SHP77 treated with DMSO at 0.1 percent for 48 hours (cell line): ENCODE measurements at places on chromosomes 16 and 17.

GRCh38 chr17:59785091-59785799, 77.8 kb downstream of the VMP1 start:
- DNase-seq = no peak

- no peak for DNase-seq
These were observed 63.3 kb upstream of the CNTNAP4 start for GRCh38 chr16:76213860-76214259.

DNA sequence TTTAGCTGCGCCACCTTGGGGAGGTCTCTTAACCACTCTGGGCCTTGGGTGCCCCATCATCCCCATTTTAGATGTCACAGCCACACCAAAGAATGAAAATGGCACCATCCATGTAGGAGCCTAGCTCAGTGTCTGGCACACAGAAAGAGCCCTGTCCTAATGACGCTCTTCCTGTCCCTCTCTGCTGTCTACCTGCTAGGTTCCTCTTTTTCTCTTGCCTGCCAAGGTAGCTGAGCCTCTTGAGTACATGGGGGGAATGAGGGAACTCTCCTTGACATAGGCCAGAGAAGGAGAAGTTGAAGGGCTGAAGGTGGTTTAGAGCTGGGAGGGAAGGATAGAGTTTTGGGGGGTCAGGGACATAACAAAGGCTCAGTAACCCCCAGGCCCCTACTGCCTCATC, 1.8 kb downstream of the RUNDC3A start:
- no peak for DNase-seq

DNA sequence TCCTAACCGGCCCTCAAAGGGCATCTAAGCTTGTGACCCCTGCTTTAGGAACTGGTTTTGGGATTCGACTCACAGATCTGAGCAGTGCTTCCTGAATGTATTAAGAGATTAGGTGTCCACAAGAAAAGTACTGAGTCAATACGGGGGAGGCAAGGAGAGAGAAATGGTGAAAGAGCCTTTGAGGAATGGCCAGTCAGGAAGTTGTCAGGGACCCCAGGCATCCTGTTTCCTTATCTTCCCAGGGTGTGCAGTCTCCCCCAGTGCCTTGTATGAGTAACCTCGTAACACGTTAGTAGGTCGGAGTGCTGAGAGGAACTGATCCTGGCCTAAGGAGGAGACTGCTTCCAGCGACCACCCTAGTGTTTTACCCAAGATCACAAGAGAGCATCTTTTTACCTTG, 16.4 kb upstream of the TMED6 start:
- no peak for DNase-seq

GRCh38 chr17:82493226-82493781, 26.2 kb upstream of the FOXK2 start:
- no peak for DNase-seq

GRCh38 chr17:58083491-58084316, 485 bp downstream of the DYNLL2 start:
- DNase-seq = no peak

GRCh38 chr16:10256784-10257641, 74.8 kb upstream of the GRIN2A start:
- no peak for DNase-seq

GRCh38 chr17:17784657-17785267, 52.0 kb downstream of the SREBF1 start:
- DNase-seq = no peak

DNA sequence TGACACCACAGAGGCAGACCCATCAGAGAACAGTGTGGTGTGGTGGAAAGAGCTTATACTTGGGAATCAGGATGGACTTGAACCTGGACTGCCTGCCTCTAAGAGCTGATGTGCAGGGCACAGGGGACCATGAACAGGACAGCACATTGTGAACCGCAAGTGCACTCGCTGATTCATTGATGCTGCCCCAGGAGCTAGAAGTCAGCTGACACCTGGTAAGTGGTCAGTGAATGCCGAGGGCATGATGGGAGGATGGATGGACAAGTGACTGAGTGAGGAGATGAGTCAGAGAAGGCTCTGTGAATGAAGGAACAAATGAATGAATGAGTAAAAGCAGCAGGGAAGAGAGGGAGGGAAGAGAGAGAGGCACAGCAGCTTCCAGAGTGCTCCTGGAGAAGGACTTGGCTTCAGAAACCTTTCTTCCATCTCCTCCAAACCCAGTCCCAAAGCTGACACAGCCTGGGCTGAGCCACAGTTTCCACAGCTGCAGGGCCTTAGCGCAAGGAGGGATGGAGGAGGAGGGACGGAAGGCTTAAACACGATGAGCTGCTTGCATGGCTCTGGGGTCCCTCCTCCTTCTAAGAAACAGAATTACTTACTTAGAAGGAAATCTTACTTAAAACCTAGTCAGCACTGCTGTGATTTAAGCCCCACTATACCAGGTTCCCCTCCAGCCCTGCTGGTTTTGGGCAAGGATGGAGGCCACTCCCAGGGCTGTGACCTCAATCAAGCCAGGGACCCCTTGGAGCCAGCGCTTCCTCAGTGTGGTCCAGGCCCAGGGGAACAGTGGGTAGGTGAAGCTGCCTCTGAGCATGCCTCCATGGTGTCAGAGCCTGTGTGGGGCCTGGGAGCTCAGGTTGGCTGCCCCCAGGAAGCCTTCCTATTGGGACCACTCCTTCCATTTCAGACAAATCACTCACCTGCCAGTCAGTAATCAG, 184.6 kb downstream of the TMEM132E start:
- DNase-seq = no peak

DNA sequence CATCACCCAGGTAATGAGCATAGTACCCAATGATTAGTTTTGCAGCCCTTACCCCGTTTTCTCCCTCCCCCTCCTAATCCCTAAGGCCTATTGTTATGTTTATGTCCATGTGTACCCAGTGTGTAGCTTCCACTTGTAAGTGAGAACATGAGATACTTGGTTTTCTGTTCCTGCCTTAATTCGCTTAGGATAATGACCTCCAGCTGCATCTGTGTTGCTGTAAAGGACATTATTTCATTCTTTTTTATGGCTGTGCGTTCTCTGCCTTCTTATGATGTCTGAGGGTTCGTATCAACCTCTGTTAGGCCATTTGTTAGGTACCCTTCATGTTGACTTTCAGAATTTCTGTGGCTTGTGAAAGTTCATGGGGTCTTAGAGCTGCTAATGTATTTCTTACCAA, 31.0 kb downstream of the CTCF start:
- DNase-seq = no peak

DNA sequence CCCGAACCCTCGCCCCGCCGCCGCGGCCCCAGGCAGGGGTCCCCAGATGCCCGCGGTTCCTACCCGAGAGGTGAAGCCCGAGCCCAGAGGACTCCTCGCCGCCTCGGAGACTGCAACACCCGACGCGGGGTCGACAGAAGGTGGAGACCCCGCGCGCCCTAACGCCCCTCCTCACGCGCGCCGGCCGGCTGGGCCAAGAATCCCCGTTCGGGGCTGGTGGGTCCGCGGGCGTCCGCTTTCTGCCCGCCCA, 515 bp downstream of the SUMO2 start:
- no peak for DNase-seq

DNA sequence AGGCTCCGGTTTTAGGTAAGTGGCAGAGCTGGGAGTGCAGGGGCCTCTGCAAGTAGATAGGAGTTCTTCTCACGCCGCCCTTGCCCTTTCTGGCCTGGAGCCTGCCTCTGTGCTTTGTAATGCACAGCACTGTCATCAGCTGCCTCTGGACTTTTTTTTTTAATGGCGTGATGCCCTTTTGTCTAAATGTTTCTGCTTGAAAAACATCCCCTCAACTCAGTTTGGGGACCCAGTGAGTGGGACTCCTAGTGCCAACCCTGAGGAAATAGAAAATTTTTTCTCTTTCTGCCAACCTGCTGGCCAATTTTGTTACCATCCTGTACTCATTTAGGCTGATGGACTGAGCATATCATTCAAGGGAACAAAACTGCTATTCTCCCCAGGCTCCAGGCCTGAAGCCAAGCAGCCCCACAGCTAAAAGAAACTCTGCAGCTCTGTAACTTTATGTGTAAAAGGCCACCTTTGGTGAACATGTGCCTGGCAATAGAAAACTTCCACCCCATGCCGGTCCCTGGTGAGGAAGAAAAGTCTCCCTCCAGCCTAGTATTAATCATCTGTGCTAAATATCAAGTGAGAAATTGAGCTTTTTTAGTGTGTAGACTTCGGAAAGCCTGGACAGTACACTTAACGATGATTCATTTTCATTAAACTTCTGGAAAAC, 22.5 kb downstream of the SLC6A2 start:
- no peak for DNase-seq

DNA sequence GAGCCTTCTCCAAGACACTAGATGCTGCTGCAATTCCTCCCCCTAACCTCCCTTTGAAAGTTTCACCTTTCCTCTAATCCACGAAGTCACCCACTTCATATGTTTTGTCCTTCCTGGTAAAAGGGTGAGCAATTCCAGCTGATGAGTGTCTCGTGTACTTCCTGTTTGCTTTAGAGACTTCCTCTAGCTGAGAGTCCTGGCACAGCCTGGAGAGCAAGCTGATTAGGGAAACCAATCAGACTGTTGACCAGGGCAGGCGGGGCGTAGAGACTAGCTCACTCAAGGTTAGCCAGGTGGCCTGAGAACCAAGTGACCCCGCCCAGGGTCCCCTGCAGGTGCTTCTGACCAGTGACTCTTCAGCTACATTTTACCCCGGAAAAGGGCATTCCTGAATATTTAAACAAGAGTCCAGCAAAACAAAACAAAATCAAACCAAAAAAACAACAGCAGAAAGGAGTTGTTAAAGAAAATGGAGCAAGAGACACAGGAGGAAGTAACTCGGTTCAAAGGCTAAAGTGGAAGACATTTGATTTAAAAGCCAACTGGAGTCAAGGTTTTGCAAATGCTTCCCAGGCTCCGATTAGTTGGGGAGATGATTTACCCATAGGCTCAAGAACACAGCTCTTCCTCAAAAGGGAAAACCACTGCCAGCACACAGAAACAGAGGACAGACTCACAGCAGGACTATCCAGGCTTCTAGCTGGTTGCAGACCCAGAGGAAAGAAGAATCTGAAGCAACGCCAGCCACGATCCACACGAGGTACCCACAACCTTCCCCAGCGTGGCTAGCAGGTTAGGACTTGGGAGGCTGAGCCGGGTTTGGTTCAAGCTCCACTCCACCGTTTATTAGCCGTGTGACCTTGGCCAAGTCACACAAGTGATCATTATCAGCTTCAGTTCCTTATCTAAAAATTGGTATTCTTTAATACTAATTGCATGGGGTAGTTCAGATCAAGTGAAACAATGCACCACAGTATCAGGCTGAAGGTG, 13.4 kb downstream of the HSPB9 start:
- peak; percentile 65 for DNase-seq

- DNase-seq = peak; percentile 65
These were observed 10.8 kb upstream of the HSBP1 start for GRCh38 chr16:83797013-83797412.

DNA sequence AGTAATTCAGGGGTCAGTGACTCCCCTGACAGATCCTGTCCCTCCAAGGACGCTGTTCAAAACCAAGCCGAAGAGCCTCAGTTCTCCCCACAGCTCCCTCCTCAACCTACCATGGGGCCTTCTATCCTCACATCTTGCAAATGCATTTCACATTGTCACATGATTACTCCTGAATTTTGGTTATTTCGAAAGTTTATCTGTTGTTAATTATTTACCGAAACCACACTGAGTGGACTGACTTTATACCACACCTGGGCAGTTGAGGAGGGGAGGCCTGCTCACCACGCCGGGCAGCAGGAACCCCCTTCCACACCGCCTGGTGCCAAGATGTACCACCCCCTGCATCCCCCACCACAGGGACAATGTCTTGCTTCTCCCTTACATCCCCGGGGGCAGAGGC, 4.7 kb downstream of the TIMP2 start:
- no peak for DNase-seq

GRCh38 chr17:14448818-14449217, 147.9 kb downstream of the HS3ST3B1 start:
- DNase-seq = no peak

GRCh38 chr16:3038896-3039295, 2.2 kb upstream of the BICDL2 start:
- no peak for DNase-seq
